ENCODE measurements at places on chromosomes 11 and 22. TPM values are rescaled to one million over a fixed set of nuclear protein-coding genes. Genes with fewer than 3 reads are reported as not detected.
A peak's percentile ranks its signal among the peaks of the same experiment; 100 is the strongest.

DNA sequence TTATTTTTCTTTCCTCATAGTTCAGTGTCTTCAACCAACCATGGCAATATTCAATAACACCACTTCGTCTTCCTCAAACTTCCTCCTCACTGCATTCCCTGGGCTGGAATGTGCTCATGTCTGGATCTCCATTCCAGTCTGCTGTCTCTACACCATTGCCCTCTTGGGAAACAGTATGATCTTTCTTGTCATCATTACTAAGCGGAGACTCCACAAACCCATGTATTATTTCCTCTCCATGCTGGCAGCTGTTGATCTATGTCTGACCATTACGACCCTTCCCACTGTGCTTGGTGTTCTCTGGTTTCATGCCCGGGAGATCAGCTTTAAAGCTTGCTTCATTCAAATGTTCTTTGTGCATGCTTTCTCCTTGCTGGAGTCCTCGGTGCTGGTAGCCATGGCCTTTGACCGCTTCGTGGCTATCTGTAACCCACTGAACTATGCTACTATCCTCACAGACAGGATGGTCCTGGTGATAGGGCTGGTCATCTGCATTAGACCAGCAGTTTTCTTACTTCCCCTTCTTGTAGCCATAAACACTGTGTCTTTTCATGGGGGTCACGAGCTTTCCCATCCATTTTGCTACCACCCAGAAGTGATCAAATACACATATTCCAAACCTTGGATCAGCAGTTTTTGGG lies at the start of gene OR51T1:
Gene OR51T1, plus strand, starts transcription at position 41 of the 641 bp plus-strand sequence. Its CDS starts 0 bp downstream, at position 41.
- no peak for DNase-seq

- peak; percentile 76 for DNase-seq
These were observed 774 bp downstream of the APOBEC3D start for GRCh38 chr22:39021552-39022250.

- DNase-seq = peak; percentile 68
These were observed 290.7 kb downstream of the TBC1D22A start for GRCh38 chr22:47053013-47053725.

- peak; percentile 86 for DNase-seq
These were observed 1.3 kb downstream of the HIRA start for GRCh38 chr22:19429950-19430889.

GRCh38 chr22:23458663-23459541 lies 121.2 kb downstream of the IGLL1 start:
- no peak for DNase-seq

DNA sequence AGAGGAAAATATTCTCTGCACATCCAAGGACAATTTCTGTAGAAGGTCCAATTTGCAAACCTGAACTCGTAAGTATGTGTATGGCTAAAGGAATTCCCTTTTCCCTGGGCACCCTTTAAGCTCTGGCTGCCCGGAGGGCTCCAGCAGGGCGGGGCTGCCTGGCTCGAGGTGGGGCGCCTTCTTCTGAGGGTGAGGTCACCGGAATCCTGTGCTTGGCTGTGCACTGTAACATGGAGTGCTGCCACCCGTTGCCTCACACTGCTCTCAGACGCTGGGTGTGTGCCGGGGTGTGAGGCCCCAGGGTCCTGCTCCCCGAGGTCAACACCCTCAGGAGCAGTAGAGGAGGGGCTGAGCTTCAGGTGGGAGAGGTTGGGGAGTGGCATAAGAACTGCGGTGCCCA lies 61.5 kb downstream of the SYN3 start:
- no peak for DNase-seq

DNA sequence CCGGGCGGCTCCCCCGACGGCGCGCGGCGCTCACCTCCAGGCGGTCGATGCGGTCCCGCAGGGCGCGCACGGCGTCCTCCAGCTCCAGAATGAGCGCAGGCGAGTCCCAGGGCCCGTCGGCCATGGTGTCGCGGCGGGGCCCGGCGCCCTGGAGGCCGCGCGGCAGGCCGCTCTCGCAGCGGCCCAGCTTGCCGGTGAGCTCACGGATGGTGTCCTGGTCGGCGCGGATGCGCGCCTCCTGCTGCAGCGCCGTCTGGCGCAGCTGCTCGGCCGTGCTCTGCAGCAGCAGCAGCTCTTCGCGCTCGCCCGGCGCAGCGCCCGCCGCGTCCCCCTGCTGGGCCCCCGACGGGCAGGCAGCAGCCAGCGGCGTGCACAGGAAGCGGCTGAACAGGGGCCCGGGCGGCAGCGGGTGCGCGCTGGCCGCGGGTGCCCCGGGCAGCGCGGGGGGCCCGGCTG lies 599 bp downstream of the NPTXR start:
- DNase-seq = peak; percentile 98

DNA sequence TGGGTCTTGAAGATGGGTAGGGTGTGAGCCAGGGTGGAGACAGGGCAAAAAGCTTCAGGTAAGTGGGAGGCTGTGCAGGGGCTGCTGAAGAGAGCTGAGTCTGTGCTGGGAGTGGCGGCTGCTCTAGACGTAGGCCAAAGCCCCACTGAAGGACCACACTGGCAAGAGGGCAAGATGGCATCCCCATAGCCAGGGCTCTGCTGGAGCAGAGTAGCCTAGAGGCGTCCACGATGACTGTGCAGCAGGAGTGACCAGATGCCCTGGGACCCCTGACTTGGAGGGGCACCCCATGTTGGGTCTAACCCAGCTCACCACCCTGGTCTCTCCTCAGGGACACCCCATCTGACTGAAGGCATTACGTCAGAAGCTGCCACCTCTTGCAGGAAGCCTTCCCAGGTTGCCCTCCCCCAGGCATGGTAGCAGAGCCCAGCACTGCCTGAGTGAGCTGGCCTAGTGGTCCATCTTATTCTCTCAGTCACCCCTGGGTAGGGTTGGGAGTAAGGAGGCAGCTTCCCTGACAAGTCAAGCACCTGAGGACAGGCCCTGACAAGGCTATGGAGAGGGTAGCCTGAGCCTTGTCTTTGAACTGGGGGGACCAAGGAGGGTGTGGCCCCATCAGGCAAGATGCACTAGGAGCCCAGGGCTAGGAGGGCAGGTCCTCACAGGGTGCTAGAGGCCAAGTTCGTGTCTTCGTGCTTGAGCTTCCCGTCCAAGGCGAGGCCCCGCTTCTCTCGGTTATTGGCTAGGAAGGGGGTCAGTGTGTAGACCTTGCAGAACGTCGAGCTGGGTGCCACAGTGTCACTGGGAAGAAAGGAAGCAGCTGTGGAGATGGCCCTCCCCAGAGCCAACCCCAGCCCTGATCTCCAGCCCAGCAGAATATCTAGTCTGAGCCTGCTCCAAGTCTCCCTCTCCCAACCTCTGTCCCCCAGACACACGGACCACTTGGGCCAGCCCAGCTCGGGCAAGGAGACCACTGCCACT lies 33.1 kb downstream of the TPBGL start:
- DNase-seq = peak; percentile 66

DNA sequence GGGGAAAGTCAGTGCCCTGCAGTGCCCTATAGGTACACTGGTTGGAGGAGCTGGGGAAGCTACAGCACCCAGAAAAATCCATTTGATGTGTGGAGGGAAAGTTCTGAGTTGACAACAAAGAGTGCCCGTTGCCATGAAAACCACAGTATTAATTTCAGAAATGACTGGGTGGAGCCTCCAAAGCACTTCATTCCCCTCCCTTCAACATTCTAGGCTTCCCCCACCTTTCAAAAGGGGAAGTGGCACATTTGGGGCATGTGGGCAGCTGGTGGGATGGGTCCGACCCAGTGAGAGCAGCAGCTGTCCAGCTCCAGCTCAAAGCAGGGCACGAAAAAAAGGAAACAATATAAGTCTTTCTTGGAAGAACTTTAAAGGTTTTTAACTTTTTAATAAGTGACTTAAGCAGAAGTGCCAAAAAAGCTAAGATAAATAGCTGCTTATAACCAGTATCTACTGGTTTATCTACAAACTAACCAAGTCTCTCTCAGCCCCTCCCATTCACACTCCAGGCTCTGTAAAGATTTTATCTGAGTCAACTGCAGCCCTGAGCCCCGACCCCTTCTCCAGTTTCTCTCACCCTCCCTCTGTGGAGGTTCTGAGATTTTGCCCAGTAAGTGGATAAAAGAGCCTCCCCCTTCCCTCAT lies 9.0 kb upstream of the AHNAK start:
- DNase-seq = peak; percentile 84

GRCh38 chr22:17973217-17973616 lies 51.1 kb downstream of the MICAL3 start:
- DNase-seq = no peak

- DNase-seq = no peak
These were observed 66.1 kb downstream of the C22orf31 start for GRCh38 chr22:28995551-28995950.

DNA sequence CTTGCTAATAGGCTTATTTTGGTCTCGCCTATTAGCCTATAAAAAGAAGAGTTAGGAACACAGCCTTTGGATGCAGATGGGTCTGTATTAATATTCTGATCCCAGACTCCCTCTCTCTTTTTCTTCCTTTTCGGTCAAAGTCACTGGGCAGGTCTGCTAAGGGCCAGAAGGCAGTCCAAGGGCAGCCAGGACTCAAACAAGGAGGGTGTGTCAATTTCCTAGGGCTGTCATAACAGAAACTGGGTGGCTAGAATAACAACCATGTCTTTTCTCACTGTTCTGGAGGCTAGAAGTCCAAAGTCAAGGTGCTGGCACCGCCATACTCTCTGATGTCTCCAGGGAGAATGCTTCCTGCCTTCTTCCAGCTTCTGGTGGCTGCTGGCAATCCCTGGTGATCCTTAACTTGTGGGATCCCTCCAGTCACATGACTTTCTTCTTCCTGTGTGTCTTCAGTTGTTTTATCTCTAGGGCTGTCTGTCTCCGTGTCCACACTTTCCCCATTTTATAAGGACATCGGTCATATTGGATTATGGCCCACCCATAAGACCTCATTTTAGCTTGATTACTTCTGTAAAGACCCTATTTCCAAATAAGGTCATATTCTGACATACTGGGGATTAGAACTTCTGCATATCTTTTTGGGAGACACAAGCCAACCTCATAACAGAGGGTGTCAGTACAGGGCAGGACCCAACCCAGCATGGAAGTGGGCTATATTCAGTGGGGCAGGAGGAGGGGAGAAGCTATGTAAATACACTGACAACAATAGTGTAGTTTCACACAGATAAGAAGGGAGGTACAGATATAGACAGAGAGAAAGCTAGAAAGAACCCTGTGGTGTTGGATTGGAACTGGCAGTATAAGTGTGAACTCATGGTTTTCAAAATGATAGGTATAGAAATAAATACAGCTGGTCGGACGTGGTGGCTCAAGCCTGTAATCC lies 5.9 kb upstream of the CSF2RB start:
- peak; percentile 18 for DNase-seq

DNA sequence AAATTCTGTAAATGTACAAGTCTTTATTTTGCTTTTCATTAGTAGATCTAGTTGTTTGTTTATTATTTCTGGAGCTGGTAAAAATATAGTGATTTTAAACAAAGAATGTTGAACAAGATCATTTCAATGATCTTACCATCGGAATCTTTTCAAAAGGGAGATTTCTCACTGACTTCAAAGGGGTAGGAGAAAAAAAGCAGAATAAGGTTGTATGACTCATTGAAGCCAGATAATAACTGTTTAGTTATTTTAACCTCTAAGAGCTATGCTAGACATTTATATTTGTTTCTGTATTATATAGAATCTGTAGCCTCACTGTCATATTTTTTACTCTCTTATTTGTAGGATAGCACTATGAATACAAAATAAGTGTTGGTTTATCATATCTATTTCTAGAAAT lies 8.1 kb upstream of the PDE3B start:
- DNase-seq = no peak

DNA sequence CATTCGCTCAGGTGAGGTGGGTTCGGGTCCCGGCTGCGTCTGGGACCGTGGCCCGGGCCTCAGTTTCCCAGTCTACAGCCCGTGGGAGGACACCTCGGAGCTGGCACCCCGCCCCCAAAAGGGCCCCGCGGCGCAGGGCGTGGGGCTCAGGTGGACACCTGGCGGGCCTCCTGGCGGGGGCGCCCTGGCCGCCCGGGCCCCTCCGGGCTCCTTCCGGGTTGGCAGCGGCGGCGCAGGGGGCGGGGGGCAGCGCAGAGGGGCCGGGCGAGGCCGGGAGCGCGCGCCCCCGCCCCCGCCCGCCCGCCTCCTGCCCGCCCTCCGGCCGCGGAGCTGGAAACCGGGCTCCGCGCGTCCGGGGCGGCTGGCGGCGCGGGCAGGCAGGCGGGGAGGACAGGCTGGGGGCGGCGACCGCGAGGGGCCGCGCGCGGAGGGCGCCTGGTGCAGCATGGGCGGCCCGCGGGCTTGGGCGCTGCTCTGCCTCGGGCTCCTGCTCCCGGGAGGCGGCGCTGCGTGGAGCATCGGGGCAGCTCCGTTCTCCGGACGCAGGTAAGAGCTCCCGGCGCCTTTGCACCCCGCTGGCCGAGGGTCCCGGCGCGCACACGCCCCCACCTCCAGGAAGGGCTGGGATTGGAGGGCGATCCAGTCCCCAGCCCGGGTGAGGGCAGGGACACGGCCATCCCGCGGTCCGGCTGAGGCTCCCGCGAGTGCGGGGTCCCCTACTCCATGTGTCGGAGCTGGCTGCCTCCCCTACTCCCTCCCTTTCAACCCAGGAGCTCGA lies at the start of gene EMID1:
Gene EMID1, plus strand, starts transcription at position 303 of the 778 bp plus-strand sequence. Its CDS starts 143 bp downstream, at position 446.
- DNase-seq = peak; percentile 93

GRCh38 chr11:102476812-102477211 lies 24.2 kb upstream of the TMEM123 start:
- DNase-seq = no peak

DNA sequence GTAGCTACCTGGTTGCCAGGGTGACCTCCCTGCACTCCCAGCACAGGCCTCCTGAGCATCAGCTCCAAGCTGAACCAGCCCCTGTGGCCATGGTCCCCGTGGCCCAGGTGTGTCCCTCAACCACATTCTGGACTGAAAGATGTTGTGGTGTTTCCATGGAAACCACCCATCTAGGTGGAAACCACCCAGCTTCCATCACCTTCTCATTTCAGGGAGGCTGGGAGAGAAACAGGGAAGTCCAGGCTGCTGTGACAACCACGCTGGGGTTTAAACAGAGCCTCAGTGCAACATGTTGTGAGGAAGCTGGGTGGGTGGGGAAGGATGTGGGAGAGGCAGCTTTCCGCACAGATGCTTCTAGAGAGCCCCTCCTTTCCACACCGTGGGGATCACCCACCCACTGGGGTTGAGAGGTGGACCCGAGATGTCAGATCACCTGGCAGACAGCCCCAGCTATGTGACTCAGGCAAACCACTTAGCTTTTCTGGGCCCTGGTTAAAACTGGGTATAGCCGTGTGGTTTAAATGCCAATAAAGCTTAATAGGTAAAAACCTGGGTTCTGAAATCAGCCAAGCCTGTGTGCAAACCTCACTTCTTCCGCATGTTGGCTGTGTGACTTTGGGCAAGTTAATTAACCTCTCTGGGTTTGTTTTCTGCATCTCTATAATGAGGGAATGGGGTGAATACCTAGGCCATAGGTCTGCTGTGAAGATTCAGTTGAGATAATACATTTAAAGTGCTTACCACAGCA lies 46.4 kb downstream of the CD82 start:
- DNase-seq = peak; percentile 62

Gene OR4D5
- total RNA-seq = not detected

Gene TSPAN32
- total RNA-seq = 0.59 TPM

Gene SLC15A3
- total RNA-seq = 10.9 TPM

Gene CAVIN3
- 314 TPM for total RNA-seq

Gene B3GAT1
- not detected for total RNA-seq

Gene GLYATL2
- 1.1 TPM for total RNA-seq

Gene SNX19
- 124 TPM for total RNA-seq

Gene NECTIN1
- 4.1 TPM for total RNA-seq

Gene NXPE1
- not detected for total RNA-seq

Gene GLYAT
- total RNA-seq = not detected

Gene OR8D1
- total RNA-seq = not detected

Gene LPXN
- total RNA-seq = 14.5 TPM

Gene KCNA4
- total RNA-seq = under 0.01 TPM
